Right lung (tissue), 10 donors: ENCODE measurements at places on chromosomes 6 and 20.
A peak's percentile ranks its signal among the peaks of the same experiment; 100 is the strongest.

GRCh38 chr6:154360476-154360875 is 3.9 kb upstream of the IPCEF1 start:
- DNase-seq = no peak

- peak; percentile 86 for DNase-seq
These were observed 42.6 kb downstream of the TRIM27 start for GRCh38 chr6:28880894-28881780.

DNA sequence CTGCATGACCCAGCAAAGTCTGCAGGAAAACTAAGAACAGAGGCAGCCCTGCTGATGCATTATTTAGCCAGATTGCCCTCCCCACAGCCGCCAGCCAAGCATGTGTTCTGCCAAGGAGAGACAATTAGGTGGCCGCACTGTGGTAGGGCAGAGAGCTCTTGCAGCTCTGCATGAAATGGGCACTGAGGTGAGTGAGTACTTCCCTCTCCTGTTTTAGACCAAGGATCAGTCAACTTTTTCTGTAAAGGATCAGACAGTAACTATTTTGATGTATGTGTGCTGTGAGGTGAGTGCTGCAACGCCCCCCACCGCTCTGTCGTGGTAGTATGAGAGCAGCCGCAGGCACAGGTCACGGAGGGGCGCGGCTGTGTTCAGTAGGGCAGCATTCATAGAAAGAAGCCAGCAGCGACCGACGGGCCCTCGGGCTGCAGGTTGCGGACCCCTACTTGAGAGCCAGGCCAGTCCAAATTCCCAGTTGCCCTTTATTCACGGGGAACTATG is 23.8 kb upstream of the FAM50B start:
- DNase-seq = no peak

- DNase-seq = peak; percentile 26
These were observed 78.0 kb downstream of the DLGAP4 start for GRCh38 chr20:36384022-36384619.

- DNase-seq = no peak
These were observed 70.7 kb downstream of the PDE7B start for GRCh38 chr6:135922174-135922573.
